Fibroblast of skin of scalp (primary cell): ENCODE measurements at places on chromosomes 3 and 15.
A peak's percentile ranks its signal among the peaks of the same experiment; 100 is the strongest.

- no peak for DNase-seq
Measured at GRCh38 chr3:31804251-31805051, 176.6 kb downstream of the OSBPL10 start.

DNA sequence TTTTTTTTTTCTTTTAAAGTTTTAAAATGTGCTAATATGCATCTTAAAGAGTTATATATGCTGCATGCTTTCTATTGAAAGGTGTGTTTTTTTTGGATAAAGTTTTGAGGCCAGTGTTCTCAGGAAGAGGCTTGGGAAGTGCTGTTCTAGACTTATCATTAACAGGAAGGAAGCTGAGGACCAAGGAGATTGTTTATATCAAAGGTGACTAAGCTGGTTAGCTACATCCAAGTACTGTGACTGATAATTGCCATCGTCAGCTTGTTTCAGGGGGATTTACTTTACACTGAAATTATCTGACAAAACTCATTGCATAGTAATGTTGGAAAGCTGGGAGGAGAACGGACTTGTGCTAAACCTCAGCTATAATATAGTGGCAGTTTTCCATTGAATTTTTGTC, 36.3 kb upstream of the UTS2B start:
- DNase-seq = no peak

DNA sequence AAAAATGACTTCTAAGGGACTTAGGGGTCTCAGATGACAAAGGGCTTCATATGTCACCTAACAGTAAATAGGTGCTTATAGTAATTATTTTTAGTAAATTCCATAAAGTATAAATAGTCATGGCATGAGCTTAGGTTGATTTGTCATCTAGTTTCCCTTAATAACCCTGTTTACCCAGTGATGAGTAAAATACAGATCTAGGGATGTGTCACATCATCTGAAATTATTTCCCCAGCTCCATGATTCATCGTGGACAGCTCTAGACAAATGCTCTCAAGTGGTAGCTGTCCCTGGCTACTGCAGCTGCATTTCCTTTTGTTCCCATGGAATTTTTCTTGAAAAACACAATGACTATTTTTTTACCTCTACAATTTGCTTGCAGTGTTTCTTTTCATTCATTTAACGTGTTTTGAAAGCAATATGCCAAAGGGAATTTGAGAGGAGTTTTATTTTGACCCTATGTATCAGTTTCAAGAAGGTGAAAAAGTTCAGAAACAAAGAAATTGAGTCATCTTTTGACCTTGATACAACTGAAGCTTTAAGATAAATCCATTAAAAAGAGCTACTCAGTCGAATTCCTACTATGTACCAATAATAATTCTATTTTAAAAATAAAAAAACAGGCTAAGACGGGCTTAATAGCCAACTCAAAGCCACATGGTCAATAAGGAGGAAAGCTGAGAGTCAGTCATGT, 241.6 kb downstream of the KCNMB2 start:
- DNase-seq = peak; percentile 78

DNA sequence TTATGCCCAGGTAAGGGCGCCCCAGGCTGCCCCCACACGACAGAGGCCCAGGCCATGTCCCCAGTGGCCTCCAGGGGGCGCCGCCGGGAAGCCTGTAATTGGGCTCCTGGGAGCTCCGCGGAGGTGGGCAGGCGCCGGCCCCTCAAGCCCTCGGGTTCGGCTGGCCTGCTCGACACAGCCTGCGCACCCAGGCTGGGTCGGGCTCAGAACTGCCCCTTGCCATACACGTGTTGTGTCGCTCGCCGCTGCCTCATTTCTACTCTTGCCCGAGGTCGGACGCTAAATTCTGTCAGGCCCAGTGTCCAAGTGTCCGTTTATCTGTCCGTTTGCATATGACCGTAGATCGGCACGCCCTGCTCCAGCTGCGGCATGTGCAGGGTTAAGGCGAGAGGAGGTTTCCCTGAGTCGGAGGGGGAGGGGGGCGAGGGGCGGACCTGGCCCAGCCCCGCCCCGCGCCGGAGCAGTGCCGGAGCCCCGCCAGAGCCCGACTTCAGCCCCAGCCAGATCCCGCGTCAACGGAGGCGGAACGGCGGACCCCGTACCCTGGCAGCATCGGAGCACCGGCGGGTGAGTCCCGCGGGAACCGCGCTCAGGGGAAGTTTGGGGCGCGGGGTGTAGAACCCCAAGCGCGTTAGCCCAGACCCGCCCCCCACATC, at the start of gene KLHDC8B:
KLHDC8B (plus strand) TSS at position 480 of the 656 bp plus-strand sequence. CDS start 1,172 bp downstream, outside the sequence.
- peak; percentile 83 for DNase-seq

GRCh38 chr15:67542420-67543347, at the start of gene MAP2K5:
MAP2K5 (plus strand) TSS chr15:67542703; CDS start chr15:67543336, 633 bp downstream.
- peak; percentile 79 for DNase-seq

DNA sequence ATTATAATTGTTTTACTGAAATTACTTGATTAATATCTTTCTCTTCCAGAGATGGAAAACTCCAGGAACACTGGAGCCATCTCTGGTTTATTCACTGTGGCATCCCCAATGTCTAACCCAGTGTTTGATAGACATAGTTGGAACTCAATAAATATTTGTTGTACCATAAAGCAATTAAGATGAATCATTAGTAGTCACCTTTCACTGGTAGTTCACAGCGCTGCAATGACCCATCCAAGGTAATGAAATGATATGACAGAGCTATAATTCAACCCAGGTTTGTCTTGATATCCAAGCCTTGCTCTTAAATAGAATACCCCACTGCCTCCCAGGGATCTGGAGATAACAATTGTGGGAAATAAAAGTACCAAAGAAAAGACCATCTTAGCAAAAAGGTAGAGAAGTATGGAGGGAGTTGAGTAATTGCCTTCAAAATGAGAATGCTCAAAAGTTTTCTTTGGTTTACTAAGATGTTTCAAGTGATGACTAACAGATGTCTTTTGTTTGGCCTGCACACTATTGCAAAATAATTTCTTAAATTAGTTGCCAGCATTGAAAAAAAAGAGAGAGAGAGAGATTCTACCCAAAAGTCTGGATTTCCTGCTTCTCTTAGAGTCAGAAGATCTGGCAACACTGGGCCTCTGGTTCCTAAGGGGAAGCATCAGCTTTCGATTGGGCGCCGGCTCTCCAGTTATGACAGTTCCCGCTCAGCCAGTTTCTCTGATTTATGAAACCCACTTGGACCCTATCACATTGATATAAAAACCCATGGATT, 348.5 kb downstream of the ERC2 start:
- DNase-seq = peak; percentile 73

DNA sequence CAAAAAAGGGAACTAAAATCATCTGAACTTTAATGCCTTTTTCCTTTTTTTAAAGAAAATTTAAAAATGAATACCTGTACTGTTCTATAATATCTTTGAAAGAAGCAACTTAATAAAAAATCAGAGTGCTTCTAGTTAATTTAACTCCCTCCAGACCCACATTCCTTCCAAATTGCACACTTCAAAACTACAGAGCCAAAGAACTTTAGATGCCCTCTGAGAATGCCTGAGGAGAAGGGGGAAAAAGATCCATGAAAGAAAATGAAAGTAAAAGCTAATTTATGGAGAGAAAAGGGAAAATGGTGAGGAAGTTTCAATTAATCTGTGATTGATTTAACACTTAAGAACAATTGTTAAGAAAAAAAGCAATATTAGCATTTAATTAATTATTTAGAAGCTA, 1141.6 kb downstream of the IGSF11 start:
- DNase-seq = peak; percentile 22
